H4 (cell line): ENCODE measurements at places on chromosomes 4 and X. TPM values are rescaled to one million over a fixed set of nuclear protein-coding genes. Genes with fewer than 3 reads are reported as not detected.

DNA sequence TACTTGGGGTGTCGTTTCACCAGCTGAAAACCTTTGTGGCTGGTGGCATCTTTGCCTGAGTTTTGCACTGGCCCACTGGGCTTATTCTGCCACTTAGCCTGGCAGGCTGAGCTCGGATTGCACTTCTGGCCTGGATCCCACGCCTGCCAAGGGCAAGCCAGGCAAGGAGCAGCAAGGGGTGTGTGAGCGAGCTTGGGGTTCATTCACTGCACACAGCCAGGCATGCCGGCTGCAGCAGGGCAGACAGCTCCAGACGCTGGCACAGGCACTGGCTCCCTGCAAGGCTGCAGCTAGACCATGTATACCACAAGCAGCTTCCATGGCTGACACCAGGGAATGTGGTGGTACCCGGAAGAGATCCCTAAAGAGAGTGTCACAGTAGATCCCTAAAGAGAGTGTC, 476.3 kb downstream of the EPHA5 start:
- no peak for DNase-seq

DNA sequence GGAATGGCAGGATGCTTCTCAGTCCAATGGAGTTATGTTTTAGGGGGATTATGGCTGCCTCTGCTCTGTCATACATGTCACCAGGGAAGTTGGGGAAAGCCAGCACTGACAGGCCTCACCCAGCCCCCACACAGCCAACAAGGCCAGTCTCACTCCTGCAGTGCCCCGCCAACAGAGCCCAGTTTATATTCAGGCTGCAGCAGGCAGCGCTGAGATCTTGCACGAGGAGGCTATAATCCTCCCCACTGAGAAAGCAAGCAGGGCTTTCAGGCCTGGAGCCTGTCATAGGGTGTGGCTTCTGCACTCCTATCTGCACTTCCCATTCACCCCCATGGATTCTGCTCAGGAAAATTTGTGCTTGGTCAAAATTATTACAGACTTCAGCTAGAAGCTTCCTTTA, 25.1 kb downstream of the ADAD1 start:
- DNase-seq: no peak

DNA sequence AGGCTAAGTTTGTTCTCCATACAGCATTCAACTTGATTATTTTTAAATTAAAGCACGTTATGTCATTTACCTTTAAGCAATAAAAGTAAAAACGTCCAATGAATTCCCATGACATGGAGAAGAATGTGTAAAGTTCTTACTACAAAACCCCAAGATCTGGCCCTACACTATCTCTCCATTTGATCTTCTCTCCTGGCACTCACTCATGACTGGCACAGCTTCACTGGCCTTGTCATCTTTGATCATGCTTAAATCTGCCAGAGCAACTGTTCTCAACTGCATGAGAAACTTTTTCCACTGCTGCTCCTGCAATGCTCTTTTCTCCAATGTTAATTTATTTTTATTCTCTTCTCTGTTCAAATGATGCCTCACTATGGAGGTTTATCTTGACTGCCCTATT, 1109.0 kb upstream of the IGFBP7 start:
- DNase-seq: no peak

DNA sequence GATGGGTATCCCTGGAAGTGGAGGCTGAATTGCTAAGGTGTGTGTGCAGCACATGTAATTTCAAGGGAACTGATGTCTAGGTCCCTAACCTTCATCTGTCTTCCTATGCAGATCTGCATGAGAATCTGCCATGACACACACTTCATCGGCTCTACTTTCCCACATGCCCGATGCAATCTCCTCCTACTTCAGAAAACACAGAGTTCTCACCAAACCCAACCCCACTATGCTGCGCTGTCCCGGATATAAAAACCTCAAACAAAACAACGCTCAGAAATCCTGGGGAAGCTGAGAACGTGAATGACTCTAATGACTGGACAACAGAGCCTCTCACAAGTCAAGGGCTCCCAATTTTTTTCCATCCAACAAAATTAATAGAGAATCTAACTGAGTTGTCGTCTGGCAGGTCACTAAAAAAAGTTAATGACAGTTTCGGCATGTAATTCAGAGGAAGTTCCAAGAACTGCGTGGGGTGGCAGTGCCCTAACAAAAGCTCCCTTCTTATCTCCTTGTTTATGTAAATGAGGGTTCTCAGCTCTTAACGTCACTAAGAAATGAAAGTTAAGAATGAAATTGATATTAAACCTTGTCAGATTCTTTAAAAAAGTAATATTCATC, 39.0 kb downstream of the STX18 start:
- peak; percentile 74 for DNase-seq

DNA sequence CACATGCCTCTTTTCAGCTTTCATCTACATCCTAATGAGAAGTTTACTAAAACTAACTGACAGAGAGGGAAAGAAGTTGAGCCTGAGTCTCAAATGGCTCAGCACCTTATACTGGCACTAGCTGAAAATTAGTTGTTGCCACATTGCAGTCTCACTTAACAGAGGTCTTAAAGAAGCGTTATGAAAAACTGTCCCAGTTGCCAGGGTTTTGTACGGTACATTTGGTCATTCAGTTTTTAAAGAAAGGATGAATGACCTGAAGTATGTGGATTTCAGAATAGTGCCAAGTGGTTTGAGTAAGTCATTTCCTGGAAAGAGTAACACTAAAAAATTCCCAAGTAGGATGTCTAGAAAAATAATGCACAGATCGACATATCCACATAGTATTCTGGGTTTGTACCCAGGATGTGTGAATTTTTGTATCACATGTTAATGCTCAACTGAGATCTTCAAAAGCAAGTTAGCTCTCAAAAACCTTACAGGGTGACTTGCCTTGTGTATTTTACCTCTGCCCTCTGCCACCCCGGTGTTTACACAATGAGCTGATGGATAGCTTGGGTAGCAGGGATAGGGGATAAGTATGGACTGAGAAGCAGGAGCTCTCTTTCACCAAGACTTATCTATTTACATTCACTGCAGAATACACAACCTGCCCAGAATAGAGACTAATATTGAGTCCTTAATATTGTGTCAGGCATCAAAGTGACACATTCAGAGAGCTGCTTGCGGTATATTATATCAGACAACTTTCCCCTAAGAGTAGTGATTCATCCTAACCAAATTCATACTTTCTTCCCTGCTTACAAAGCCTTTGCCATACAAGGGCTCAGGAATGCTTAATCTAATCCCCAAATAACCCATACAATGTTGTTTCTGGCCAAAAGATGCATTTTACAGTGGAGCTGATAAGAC, 1075.7 kb upstream of the PABPC4L start:
- no peak for DNase-seq

DNA sequence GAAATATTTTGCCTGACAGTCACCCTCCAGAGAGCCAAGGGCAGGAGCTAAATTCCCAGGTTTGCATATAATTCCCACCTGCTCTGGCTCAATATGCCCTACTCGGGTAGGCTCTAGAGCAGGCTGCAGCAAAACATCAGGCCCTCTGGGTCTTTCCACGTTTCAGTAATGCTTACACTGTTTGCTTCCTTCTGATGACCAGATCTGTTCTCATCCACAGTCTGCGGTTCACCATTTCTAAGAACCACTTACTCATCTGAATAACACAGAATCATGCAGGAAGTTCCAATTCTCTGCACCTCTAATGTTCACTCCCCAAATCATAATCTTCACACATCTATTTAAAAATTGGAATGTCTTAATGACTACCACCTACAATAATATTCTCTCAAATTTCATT, 141.4 kb downstream of the PPP3CA start:
- DNase-seq: peak; percentile 35

The MAGEC3 gene
- total RNA-seq: not detected in 2 replicates
